ENCODE measurements at places on chromosomes 7 and 10. TPM values are rescaled to one million over a fixed set of nuclear protein-coding genes. Genes with fewer than 3 reads are reported as not detected.

- DNase-seq, result no peak
Measured at GRCh38 chr7:13017333-13017857, 330.0 kb downstream of the ARL4A start.

LRRC4 gene
- total RNA-seq, result 3.2 TPM

DNA sequence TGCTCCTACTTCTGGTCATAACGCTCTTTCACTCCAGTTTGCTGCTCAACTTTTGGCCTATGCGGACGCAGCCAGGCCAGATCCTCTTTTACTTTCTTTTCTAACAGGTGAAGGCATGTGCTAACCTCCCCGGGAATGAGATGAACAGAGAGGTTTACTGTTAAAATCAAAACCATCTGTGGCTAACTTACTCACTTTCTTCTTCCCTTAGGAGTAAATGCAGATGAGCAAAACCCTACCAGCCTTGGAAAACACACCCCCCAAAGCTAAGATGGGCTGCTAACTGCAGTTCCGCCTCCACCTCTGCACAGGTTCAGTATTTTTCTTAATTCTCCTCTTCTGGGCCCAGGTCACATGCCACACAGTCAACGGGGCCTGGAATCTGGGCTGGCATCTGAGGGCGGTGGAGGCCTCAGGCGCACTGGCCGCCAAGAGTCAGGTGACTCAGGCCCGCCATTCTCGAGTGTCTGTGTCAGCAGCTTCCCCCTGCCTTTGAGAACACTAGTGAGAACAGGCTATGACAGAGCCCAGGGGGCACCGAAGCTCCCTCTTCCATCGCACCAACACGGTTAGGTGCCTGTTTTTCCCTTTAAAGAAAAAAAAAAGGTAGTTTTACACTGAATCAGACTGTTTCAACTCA is 11.1 kb downstream of the FAM53B start:
- no peak for DNase-seq

- DNase-seq, result peak; percentile 86
Measured at GRCh38 chr10:24958721-24959381, 6.4 kb upstream of the PRTFDC1 start.

GRCh38 chr7:26397796-26398426 is 106.2 kb downstream of the SNX10 start:
- peak; percentile 21 for DNase-seq

DNA sequence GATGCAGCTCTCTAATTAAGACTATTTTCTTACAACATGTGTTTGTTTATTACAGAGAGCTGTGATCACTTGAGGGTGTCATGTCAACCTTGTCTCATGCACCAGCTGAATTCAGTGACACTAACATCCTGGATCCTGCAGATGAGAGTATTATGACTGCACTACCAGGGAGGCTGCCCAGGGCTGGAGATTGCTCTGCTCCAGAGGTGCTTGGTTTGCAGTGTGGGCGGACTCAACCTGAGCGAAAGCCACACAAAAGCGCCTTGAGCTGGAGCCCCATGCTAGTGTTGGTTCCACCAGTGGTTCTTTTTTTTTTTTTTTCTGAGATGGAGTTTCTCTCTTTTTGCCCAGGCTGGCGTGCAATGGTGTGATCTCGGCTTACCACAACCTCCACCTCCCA is 33.8 kb upstream of the ATXN7L1 start:
- DNase-seq, result no peak

DNA sequence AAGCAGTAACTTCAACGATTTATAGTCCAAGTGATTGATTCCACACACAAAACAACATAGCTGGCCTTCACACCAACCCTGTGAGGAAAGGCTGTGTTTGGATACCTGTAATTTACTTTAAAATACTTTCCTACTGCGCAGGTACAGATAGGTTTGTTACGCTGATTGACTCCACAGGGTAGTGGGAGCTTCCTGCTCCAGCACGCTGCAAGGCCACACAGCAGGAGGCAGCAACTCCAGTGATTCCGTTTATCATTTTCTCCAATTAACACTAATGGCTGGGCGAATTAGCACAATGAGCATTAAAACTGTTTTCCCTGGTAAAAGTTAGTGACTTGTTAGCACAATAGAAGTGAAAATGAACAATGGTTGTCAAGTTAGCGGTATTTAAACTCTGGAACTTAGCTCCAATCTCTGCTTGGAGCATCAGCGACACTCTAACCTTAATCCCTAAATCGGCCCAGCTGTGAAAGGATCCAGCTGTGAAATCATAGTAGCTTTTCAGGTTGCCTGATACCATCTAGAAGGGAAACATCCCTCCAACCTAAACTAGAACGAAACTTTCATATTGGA is 959 bp downstream of the DCLRE1C start:
- DNase-seq, result peak; percentile 2

CCZ1 gene
- 38.3 TPM for total RNA-seq

DNA sequence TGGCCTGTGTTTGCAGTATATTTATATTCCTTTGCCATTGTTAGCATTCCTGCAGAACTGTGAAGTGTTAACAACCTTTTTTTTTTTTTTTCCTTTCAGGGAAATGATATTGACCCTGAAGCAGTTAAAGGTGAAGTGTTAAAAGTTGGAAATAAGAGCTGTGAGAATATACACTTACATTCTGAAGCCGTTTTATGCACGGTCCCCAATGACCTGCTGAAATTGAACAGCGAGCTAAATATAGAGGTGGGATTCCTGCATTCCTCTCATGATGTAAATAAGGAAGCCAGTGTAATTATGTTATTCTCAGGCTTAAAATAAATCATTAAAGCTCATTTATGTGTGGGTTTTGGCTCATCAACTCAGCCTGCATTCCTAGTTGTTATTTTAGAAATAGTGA is 92.8 kb upstream of the CAPZA2 start:
- DNase-seq, result no peak

TDRD1 gene
- total RNA-seq, result 0.53 TPM

- no peak for DNase-seq
Measured at GRCh38 chr10:79223091-79224048, 123.9 kb upstream of the PPIF start.

OR2A12 gene
- total RNA-seq, result not detected

FKBP9 gene
- total RNA-seq, result 232 TPM

FXYD4 gene
- 0.95 TPM for total RNA-seq

- no peak for DNase-seq
Measured at GRCh38 chr7:26198133-26198780, 2.3 kb downstream of the HNRNPA2B1 start.

GRCh38 chr10:80471001-80471400 is 16.9 kb downstream of the TSPAN14 start:
- DNase-seq, result no peak

DNA sequence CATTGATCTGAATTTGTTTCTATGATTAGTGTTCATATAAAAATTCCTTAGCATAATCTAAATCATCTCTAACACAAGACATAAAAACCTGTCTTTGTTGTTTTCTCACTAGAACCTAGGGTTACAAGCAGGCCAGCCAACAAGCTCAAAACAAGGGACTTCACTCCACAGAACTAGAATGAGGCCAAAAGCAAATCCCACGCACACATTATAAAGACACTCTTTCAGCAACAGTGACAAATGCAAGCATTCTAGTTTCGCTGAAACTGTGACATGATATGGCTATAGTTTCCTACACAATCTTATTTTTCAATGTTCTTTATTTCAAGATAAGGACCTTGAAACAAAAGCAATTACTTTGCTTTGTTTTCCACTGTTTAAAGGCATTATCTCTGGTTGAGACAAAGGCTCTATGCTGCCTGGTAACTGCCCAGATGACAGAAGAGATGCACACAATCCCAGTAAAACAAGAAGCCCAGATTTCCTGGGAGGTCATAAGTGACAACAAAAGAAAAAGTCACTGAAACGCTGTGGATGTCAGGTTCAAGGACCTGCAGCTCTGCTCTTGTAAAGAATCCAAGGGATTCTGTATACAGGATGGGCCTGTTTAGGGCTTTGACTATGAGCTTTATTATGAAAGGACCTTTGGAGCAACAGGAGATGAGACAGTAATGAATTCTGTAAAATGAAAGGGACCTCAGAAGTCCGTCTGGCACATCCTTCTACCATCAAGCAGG is 105.3 kb downstream of the SORCS1 start:
- no peak for DNase-seq

- no peak for DNase-seq
Measured at GRCh38 chr7:101846800-101847538, 29.5 kb downstream of the CUX1 start.

- no peak for DNase-seq
Measured at GRCh38 chr7:85160223-85160622, 26.6 kb downstream of the SEMA3D start.

FAM237B gene
- total RNA-seq, result not detected

DNA sequence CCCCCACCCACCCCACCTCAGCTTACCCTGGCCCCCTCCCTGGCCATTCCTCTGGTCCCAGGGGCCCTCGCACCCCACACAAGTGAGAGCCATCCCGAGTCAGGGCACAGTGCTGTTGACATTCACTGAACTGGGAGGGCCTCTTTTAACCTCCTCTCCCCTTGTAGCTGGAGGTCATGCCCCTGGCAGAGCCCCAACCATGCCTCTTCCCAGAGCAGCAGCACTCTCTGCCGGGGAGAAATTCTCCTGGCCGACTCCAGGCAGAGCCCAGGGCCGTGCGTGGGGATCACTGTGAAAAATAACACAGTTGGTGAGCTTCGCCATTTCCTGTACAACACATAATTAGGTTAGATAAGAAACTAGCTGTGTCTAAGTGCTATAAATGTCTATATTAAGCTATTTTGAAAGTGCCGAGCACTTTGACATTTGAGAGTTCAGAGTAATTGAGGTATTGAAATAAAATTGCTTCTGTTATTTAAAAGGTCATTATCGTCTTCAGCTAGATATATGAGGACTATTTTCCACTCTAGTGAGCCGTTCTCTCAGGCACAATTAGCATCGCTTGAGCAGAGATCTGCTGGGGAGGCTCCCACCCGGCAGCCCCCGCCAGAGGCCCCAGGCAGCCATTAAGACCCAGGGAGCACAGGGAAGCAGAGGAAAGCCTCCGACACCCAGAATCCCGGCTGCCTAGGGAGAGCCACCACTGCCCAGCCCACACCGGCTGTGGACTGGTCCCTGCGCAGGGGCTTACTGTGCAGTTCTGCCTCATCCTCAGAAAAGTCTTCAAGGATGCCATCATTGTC is 62.4 kb upstream of the LRRC18 start:
- DNase-seq, result no peak

DNA sequence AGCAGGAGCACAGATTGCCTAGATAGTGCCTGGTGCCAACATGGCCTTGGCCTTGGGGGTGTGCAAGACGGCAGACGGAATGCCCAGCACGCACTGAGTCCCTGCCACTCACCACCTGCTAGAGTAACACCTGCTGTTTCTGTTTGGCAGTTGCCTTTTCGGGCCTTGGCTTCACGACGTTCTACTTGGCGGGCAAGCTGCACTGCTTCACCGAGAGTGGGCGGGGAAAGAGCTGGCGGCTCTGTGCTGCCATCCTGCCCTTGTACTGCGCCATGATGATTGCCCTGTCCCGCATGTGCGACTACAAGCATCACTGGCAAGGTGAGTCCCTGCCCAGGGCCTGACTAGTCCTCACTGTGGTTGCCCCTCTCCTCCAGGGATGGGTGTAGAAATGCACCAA is 118.0 kb downstream of the PLPP4 start:
- DNase-seq, result no peak

DYNC1I1 gene
- total RNA-seq, result 2.2 TPM

DNA sequence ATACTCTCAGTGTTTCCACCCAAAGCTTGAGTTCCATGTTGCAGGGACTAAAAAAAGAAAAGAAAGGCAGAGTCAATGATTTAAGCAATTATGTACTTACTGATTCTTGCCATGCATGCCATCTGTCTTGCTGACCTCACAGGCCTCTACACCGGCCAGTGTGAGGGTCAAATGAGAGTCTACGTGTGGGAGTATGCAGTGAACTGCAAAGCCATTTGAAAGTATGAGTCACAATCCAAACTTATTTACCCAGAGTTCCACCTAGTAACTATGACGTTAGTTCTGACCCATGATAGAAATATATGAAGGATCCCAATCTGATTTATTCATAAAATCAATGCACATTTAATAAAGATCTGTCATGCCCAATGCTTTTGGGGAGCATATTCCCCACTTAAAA is 26.5 kb downstream of the PDE1C start:
- DNase-seq, result no peak

DNA sequence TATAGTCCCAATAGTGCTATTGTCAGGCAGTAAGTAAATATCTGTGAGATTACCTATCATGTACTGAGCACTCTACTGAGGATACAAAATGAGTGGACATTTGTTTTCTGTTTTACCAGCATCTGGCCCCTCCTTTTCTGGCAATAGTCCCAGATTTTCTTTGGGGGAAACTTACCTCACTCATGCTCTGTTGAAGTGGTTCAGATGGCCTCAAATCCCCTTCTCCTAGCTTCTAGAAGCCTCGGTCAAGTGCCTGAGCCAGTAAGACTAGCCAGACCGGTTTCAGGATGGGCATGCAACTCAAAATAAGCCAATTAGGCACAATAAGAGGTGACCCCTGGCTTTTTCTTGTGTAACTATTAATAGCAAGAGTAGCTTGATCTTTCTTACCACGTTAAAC is 19.7 kb downstream of the TRDMT1 start:
- no peak for DNase-seq

GRCh38 chr10:122021379-122021778 is 32.4 kb downstream of the TACC2 start:
- no peak for DNase-seq

DNA sequence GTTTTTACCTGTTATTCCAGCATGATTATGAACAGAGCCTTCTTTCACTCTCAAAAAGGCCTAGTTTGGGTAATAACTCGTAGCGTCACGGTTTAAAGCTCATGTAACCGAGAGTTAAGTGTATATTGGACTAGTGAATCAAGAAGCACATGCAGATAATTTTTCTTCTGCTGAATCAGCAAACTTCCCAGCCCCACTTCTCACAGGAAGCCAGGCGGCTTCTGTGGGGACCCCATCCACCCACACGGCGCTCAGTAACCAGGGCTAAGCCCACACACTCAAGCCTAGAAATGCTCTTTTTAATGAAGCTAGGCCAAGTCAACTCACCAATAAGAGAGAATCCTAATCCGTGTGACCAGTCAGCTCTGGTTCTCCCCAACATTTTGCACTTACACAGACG is 191.2 kb upstream of the MGMT start:
- DNase-seq, result no peak

DNA sequence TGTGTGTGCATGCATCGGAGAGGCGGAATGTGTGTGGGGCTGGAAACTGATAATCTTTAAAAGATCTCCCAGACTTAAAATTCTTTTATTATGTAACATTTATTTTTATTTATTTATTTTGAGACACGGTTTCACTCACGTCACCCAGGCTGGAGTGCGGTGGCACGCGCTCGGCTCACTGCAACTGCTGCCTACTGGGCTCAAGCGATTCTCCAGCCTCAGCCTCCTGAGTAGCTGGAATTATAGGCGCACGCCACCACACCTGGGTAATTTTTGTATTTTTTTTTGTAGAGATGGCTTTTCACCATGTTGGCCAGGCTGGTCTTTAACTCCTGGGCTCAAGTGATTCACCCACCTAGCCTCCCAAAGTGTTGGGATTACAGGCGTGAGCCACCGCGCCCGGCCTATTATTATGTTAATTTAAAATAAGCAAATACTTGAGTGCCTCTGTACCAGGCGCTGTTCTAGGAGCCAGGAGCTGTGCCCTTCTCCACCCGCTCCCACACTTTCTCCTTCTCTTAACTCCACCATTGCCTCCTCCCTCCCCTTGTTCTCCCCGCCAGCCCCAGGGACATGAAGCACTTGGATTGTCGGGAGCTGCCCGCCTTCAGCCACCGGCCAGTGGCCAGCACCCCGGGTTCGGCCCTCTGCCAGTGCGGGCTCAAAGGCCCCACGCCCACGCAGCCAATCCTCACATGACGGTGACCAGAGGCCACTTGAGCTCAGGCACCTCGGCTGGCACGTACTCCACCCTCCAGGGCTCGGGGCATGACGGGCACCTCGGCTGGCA is 163.6 kb downstream of the DNAJB6 start:
- DNase-seq, result no peak

- no peak for DNase-seq
Measured at GRCh38 chr10:72567421-72567820, 58.5 kb downstream of the MICU1 start.

GRCh38 chr7:131587315-131587923 is 31.0 kb upstream of the PODXL start:
- DNase-seq, result no peak
